Stimulated activated CD4-positive, alpha-beta T cell treated with anti-CD3 and anti-CD28 coated beads, TNF-alpha, amount 100 ng/mL, for 48 hours (primary cell): ENCODE measurements at places on chromosomes 7 and 10.

GRCh38 chr10:118714366-118714765, 40.4 kb downstream of the CACUL1 start:
- no peak for DNase-seq

DNA sequence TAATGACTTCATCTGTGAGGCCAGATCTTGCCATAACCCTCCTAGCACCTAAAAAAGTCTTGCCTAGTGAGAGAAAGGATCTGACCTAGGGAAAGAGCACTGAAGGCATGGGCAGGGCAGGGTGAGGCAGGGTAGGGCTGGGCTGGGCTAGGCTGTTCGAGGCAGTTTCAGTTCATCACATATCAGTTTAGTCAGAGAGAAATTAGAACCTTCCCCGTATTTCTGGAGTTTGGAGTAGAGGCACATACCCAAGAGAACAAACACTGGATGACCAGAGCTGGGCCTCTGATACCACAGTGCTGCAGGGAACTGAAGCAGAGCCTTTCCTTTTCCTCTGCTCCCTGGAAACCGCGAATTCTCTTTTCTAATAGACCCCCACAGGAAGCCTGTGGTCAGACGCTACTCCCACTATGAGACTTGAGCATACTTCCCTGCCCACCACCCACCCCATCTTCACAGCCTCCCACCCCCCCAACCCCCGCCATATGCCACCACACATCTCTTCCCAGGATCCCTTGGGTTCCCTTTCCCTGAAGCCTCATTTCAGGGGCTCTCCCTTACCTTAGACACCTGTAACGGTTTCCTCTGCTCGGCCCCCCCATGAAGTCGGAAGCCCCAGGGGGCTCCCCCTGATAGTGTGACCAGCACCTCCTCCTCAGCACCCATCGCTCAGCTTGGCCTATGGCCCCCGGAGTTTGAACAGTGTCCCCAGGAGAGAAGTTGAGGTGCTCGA, 406 bp downstream of the SYNPO2L start:
- DNase-seq, result no peak

- no peak for DNase-seq
These were observed 14.1 kb downstream of the PDZD8 start for GRCh38 chr10:117360994-117361667.

DNA sequence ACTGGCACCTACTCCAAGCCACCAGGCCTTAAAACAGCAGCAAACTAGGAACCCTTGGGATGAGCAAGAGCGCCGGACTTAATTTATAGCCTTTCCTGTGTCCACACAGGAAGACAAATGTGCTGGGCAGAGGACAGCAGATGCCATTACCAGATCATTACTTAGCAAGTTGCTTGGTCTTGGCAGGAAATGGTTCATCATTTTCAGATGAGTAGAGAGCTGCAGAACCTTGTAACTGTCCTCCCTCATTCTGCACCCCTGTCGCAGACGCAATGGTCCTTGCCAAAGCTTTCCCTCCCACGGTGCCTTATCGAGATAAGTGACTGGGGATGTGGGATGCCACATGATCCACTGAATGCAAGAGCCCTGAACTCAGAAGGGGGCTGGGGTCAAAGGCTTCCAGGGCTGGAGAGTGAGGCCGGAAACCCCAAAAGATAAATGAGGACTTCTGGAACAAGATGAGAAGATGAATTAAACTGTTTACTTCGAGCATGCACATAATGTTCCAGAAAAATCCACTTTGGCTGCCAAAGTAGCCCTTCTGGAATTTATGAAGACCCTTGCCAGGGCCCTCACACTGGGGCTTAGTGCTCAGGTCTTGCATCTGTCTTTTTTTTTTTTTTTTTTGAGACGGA, 145.6 kb upstream of the ZNF32 start:
- DNase-seq, result no peak

DNA sequence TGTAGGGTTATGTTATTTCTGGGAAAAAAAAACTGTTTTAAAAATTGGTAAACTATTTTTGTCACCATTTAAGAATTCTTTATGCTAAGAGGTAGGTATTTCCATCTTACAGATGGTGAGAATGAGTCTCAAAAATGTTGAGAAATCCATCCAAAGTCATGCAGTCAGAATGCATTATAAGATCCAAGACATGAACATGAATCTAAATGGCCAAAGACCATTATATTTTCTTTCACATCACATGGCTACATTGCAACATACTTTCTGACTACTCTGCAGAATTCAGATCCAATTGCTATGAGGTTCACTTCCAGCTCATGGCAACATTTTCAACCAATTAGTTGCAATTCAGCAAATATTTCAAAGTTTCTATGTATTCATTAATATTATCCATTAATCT, 181.2 kb downstream of the TWIST1 start:
- DNase-seq, result no peak

DNA sequence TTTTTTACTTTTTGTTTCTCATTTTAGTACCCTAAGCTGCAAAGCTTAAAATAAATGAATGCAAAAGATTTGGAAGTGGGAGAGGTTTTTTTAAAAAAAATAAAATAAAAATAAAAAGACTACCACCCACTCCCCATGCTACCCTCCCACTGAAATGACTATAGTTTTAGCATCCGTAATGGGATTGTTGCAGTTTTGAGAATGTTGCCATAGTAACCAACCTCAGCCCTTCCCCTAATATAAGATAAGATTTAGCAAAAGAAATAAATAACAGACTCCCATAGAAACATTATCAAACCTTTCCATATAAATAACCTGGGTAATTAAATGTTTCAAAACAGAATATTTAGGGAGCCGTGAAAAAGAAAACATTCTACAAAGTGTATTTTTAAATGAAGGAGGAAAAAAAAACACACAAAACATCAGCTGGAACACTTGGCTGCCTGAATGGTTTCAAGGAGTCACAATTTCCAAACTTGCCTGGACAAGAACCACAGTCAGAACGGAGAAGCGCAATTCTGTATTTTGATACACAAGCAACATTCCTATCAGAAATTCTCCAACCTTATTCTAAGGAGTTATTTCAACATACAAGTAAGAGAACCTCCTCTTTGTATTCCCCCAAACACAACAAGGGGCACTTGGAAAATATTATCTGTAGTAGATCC, 57.4 kb downstream of the DGKI start:
- no peak for DNase-seq

DNA sequence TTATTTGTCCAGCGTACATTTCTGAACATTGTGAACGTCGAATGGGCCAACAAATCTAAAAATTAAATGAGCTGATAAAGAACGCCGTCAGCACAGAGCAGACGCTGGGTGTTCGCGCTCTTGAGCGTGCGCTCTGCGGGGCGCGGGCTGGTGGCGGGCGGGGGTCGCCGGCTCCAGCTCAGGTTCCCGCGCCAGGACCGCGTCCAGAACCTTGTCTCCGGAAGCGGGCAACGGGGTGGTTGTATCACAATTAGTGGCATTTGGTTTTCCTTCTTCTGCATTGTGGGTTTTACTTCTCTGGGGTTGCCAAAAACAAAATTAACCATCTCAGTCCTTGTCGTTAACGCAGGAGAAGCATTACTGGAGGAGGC, 2.4 kb downstream of the CYP2E1 start:
- DNase-seq, result no peak

- DNase-seq, result no peak
These were observed 599.7 kb downstream of the KCNMA1 start for GRCh38 chr10:77037735-77038403.

GRCh38 chr7:76381814-76382213, 23.0 kb upstream of the YWHAG start:
- DNase-seq, result no peak
